Umbilical cord (tissue), 2 donors: ENCODE measurements at places on chromosomes 6 and 20.

- DNase-seq: no peak
These were observed 7.5 kb downstream of the SF3B5 start for GRCh38 chr6:144087789-144088426.

GRCh38 chr6:5516036-5516435 is 254.7 kb downstream of the FARS2 start:
- DNase-seq: no peak

DNA sequence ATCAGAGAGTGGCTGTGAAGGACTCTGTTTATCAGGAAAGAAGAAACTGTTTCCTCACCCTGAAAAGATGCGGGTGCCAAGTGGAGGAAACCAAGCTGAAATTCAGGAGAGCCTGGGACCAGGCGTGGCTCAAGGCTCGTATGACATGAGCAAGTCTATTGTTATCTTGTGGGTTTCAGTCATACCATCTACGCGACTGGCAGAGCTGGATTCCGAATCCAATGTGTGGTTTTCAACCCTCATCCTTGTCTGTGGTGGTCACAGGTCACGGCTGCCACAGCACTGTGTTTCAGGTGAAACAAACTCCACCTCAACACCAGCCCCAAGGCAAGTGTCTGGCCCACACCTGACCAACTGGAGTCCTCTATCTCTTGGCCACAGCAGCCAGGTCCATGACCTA is 9.1 kb downstream of the MC3R start:
- DNase-seq: no peak

DNA sequence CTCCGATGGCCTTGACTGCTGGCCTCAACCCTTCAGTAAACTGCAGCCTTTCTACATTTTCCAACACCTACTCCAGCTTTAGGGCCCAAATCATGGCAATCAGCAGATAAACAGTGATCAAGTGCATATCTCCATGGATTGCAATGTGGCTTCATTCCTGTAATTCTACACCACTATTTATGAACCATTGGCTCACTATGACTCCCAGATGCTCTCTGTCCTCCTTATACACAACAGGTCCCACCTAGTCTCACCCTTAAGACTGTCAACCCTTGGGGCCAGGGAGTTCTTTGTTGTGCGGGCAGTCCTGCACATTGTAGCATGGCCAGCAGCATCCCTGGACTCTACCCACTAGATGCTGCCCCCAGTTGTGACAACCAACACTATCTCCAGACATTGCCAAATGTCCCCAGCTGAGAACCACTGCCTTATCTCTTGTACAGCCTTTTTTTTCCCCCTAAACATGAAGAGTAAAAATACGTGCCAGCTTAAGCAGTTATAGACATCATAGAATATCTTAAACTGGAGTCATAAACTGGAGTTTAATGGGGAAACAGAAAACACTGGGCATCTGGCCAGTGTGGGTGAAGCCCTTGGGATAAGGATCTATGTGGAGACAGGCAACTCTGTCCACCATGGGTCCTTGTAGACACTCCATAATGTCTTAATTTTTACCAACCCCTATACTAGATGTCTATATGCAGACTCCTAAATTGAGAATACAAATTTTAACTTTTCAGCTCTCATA is 21.1 kb downstream of the MRPL14 start:
- DNase-seq: no peak

DNA sequence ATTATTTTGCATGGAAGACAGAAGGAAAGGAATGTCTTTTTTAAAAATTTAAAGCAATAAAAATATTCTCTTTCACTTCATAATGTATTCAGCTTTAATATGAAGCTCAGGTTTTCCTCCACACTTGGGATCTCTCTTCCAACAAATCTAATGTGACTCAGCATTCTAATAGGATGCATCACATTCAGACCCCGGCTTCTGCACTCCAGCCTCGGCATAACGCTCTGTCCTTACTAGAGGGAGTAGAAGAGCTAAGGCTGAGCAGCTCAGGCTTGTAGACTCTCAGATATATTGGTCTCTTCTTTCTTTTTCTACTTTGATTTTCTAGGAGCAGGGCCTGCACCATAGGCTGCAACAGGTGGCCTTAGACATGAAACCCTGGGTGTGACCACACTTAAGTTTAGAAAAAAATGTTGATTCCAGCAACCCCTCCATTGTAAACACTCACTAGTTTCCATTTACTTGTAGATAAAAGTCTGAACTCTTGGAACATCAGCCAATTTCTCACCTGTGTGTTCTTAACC is 161.7 kb downstream of the PAK5 start:
- DNase-seq: no peak

GRCh38 chr6:20681243-20681684 is 147.0 kb downstream of the CDKAL1 start:
- DNase-seq: no peak

DNA sequence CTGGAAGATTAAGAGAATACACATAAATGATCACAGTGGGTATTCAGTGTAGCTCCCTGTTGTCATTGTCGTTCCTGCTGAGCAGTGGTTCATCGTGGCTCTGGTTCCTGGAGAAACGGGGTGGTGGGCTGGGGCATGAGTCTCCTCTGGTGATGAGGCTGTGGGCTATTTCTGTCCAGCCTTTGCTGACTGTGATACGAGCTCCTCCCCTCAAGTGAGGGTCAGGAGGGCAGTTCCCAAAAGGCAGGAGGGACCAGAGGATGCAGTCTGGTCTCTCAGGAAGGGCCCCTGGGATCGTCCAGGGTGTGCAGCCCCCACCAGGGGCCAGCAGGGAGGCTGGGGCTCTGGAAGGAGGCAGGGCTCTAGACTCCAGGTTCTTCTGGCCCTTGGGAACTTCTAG is 31.1 kb upstream of the DLGAP4 start:
- DNase-seq: no peak

DNA sequence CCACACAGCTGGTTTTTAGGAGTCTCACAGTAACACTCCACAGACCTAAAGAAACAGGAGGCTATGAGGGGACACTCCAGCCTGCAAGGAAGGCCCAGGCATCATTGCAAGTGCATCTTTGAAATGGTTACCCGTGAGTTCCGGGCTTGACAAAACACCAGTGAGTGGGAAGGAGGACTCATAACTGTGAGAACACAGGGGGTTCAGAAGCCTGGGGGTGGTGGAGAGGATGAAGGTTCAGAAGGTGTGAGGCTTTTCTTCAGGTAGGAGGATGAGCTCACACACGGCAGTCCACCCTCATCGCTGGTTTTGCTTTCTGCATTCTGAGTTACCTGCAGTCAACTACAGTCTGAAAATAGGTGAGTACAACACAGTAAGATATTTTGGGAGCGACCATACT is 39.9 kb downstream of the MAP7 start:
- DNase-seq: no peak

- no peak for DNase-seq
These were observed 34.9 kb downstream of the RNF24 start for GRCh38 chr20:3980260-3981131.

DNA sequence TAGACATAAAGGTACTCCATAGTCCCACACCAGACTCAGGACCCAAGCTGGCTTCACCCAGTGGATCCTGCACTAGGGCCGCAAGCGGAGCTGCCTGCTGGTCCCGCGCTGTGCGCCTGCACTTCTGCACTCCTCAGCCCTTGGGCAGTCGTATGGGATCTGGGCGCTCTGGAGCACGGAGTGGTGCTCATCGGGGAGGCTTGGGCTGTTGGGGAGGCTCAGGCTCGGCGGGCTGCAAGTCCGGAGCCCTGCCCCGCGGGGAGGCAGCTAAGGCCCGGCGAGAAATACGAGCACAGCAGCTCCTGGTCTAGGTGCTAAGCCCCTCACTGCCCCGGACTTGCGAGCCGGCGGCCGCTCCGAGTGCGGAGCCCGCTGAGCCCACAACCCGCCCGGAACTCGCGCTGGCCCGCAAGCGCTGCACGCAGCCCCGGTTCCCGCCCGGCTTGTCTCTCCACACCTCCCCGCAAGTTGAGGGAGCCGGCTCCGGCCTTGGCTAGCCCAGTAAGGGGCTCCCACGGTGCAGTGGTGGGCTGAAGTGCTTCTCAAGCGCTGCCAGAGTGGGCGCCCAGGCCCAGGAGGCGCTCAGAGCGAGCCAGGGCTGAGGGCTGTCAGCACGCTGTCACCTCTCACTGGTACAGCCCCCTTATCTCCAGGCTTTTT is 33.4 kb upstream of the GCNT2 start:
- no peak for DNase-seq

- DNase-seq: peak; percentile 8
These were observed 1199.8 kb upstream of the MAP3K7 start for GRCh38 chr6:91786474-91787184.

DNA sequence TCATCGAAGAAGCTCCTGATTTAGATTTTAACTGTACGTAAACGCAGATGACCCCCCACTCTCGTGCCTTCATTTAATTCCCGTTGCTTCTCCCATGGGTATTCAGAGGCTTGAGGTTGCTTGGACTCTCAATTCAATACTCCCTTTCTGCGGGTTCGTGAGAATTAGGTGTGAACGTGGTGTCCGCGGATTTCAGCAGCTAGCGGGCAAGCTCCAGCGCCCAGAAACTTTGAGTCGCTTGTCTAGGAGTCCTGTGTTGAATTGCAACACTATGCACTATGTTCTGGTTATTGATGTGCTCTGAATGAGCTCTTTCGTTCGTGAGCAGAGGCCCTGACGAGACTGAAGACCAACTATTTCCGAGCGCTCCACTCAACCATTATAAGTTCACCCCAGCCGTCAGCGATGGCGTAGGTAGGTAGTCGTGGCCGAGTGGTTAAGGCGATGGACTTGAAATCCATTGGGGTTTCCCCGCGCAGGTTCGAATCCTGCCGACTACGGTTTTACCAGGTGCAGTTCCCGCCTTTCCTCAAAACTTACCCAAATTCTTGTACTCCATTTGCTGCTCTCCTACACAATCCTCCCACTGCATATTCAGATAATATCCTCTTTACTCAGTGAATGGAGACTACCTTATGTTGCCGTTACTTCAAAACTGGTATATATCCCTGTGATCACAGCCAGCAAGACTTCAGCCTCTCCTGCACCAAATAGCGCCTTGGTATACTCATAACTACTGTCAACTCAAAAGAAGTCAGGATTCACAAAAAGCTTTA is 72.6 kb upstream of the ZNF184 start:
- no peak for DNase-seq

- DNase-seq: no peak
These were observed 28.3 kb upstream of the PDYN start for GRCh38 chr20:2022163-2022562.

DNA sequence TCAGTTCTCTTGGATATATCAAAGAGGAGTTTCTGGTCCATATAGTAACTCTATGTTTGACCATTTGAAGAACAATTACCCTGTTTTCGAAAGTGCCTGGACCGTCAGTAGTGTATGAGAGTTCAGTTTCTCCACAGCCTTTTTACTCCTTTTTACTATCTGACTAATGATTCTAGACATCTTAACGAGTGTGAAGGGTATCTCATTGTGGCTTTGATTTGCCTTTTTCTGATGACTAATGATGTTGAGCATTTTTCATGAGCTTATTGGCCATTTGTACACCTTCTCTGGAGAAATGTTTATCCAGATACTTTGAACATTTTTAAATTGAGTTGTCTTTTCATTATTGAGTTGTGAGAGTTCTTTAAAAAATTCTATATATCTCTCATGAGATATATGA is 114.9 kb upstream of the ATXN1 start:
- DNase-seq: no peak

- DNase-seq: peak; percentile 60
These were observed 38.8 kb downstream of the SLC22A3 start for GRCh38 chr6:160386869-160387530.

- no peak for DNase-seq
These were observed 467.4 kb upstream of the PLCB4 start for GRCh38 chr20:8601542-8601912.

- no peak for DNase-seq
These were observed 13.1 kb downstream of the ITPR3 start for GRCh38 chr6:33634161-33634727.

- DNase-seq: no peak
These were observed 11.9 kb downstream of the PYGB start for GRCh38 chr20:25259788-25260254.

DNA sequence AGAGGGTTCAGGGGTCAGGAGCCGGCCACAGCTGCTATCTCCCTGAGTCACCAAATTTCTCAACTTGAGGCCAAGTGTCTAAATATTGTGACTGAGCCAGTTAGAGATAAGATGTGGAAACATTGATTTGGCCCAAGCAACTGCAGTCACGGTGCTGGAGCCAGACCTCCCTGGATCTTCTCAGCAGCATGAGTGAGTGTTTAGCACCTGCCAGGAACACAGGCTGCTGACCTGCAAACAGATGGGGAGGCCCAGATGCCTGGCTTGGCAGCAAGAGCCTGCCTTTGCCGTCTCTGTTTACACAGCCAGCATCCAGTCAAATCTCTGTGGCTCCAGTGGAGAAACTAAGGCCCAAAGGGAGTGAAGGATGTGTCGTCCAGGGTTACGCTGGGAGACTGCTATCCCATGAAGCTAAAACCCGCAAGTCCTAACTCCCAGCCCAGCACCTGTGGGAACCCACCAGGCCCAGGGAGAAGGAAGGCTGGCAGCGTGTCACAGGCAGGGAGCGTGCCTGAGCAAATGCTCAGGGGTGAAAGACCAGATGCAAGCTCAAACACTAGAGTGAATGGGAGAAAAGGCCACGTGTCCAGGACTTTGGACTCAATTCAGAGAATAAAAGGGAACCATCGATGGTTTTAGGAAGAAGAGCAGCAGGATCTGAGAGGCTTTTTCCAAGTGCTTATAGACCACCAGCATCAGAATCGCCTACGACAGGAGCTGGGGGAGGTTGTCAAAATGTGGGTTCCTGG is 15.9 kb upstream of the PTGIS start:
- DNase-seq: peak; percentile 90

DNA sequence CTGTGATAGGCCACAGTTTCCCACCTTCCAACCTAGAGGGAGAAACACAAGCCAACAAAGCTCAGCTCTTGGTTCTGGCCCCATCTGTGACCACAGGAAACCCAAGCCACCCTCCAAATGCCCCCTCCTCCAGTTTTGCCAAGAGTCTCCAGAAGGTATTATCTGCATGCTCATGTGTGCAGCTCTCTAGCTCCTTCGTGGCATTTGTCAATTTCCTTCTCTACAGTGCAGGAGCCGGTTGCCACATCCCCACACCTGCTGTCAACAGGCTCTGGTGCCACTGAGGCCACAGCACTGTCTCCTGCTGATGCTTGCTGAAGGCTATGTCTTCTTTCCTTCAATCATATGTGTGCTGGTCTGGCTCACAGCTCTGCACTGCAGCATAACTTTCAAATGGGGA is 177.2 kb downstream of the CLIC5 start:
- no peak for DNase-seq
